Stimulated activated CD8-positive, alpha-beta memory T cell treated with anti-CD3 and anti-CD28 coated beads, Interleukin-15, amount 100 ng/mL, for 4 hours (primary cell): ENCODE measurements at places on chromosomes 1 and 21.

- no peak for DNase-seq
Observed at GRCh38 chr21:14773777-14774345, 227.7 kb upstream of the SAMSN1 start.

DNA sequence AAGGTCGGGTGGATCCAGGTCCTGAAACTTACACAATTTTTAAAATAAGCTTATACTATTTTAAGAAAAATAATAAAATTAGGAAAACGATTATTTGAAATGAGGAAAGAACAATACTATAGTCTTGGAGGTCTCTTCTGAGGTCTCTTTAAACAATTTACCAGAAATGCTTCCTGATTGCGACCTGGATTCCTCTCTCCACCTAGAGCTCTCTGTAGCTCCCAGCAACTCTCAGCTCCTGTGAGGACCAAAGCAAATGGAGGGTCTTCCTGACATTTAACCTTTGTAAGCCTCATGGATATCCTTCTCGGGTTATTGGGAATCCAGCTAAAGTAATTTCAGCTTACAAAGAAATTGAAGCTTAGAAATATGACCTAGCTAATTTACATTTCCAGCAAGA is 886 bp downstream of the BTBD8 start:
- no peak for DNase-seq

- DNase-seq = no peak
Observed at GRCh38 chr1:6351480-6352137, 42.0 kb downstream of the ACOT7 start.

- DNase-seq = no peak
Observed at GRCh38 chr1:193971595-193971994, 785.2 kb upstream of the B3GALT2 start.

DNA sequence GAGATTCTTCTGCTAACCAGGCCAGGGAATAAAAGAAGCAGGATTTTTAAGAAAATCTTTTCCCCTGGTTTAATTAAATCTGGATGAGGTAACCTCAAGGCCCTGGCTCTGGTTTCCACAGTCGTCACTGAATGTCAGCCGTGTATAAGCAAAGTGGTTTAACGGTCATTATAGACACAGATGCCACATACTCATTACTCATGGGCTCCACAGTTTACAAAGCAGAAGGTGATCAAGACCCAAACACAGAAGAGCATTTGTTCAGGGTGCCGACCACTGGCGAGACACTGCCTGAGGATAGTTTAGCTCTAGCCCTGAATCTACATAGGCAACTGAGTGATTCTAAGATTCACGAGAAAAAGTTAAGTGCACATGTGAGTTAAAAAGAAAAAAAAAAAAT is 27.8 kb upstream of the RAP1GAP start:
- DNase-seq = no peak
